IMR-90 (cell line): ENCODE measurements at places on chromosomes 3 and 15. TPM values are rescaled to one million over a fixed set of nuclear protein-coding genes. Genes with fewer than 3 reads are reported as not detected.

The CAMK2N2 gene
- not detected in 2 replicates for total RNA-seq

The OCA2 gene
- total RNA-seq = under 0.01 TPM in 1 of 2 replicates, not detected in the other

The SMCO1 gene
- not detected in 2 replicates for total RNA-seq

The PFKFB4 gene
- total RNA-seq = 16.1 and 17.0 TPM in 2 replicates

The INSYN1 gene
- total RNA-seq = under 0.01 and 0.18 TPM in 2 replicates

The COL8A1 gene
- total RNA-seq = 109 and 119 TPM in 2 replicates

The IL17RD gene
- total RNA-seq = 0.72 and 0.83 TPM in 2 replicates

The AMOTL2 gene
- 162 and 172 TPM in 2 replicates for total RNA-seq

The WNT7A gene
- not detected in 2 replicates for total RNA-seq

The SSUH2 gene
- total RNA-seq = under 0.01 TPM in 1 of 2 replicates, not detected in the other

The SH3BP5 gene
- 14.0 and 14.2 TPM in 2 replicates for total RNA-seq

The GOLGA8T gene
- not detected in 2 replicates for total RNA-seq

The ROPN1 gene
- 0.18 TPM in 1 of 2 replicates, not detected in the other for total RNA-seq

The PLCD1 gene
- total RNA-seq = 15.0 and 16.3 TPM in 2 replicates

The SLC9C1 gene
- not detected in 2 replicates for total RNA-seq
